Renal pelvis (tissue), 12 donors: ENCODE measurements at places on chromosomes 12 and 14. TPM values are rescaled to one million over a fixed set of nuclear protein-coding genes. Genes with fewer than 3 reads are reported as not detected.

The HAL gene
- polyA plus RNA-seq: 1.2 TPM

The KRT86 gene
- not detected for polyA plus RNA-seq

The DPF3 gene
- polyA plus RNA-seq: 5.4 TPM

The CMTM5 gene
- 3.1 TPM for polyA plus RNA-seq

The SCNN1A gene
- 88.9 TPM for polyA plus RNA-seq

The CPM gene
- 37.5 TPM for polyA plus RNA-seq

The OR5AU1 gene
- 0.13 TPM for polyA plus RNA-seq

The DNAH10 gene
- polyA plus RNA-seq: 7.6 TPM

The HOXC9 gene
- polyA plus RNA-seq: 25.7 TPM

The KTN1 gene
- 202 TPM for polyA plus RNA-seq

The CCDC197 gene
- not detected for polyA plus RNA-seq

The LRRIQ1 gene
- polyA plus RNA-seq: 31.7 TPM

The SUPT16H gene
- 140 TPM for polyA plus RNA-seq

The TSPAN19 gene
- 0.38 TPM for polyA plus RNA-seq

The C1R gene
- polyA plus RNA-seq: 47.5 TPM

The METTL3 gene
- polyA plus RNA-seq: 84.6 TPM

The BTBD6 gene
- 43.4 TPM for polyA plus RNA-seq

The CLBA1 gene
- polyA plus RNA-seq: 27.0 TPM

The HOXC12 gene
- polyA plus RNA-seq: not detected

The FSCB gene
- not detected for polyA plus RNA-seq

The RPS6KL1 gene
- 0.71 TPM for polyA plus RNA-seq

The HSP90B1 gene
- 858 TPM for polyA plus RNA-seq

The CLEC4C gene
- polyA plus RNA-seq: not detected

The RACGAP1 gene
- 49.4 TPM for polyA plus RNA-seq

The VRTN gene
- polyA plus RNA-seq: not detected

The TDRD9 gene
- polyA plus RNA-seq: 6.1 TPM

The LRRK2 gene
- 34.2 TPM for polyA plus RNA-seq

The CIROP gene
- 0.06 TPM for polyA plus RNA-seq

The SLC5A8 gene
- polyA plus RNA-seq: 53.6 TPM

The RNF212B gene
- polyA plus RNA-seq: 1.3 TPM

The PIANP gene
- 15.3 TPM for polyA plus RNA-seq

The MGP gene
- polyA plus RNA-seq: 52.6 TPM

The HOMEZ gene
- 32.3 TPM for polyA plus RNA-seq

The GPR68 gene
- polyA plus RNA-seq: 3.8 TPM

The PTGER2 gene
- 6.6 TPM for polyA plus RNA-seq

The OTOGL gene
- 1.1 TPM for polyA plus RNA-seq

The C12orf75 gene
- polyA plus RNA-seq: 87.7 TPM

The C14orf132 gene
- polyA plus RNA-seq: 28.4 TPM
